ENCODE measurements at places on chromosomes 13 and 19. TPM values are rescaled to one million over a fixed set of nuclear protein-coding genes. Genes with fewer than 3 reads are reported as not detected.

Gene KLHL26
- 7.8 TPM for total RNA-seq

Gene ZNF628
- total RNA-seq = 5.3 TPM

Gene KEAP1
- total RNA-seq = 53.5 TPM

DNA sequence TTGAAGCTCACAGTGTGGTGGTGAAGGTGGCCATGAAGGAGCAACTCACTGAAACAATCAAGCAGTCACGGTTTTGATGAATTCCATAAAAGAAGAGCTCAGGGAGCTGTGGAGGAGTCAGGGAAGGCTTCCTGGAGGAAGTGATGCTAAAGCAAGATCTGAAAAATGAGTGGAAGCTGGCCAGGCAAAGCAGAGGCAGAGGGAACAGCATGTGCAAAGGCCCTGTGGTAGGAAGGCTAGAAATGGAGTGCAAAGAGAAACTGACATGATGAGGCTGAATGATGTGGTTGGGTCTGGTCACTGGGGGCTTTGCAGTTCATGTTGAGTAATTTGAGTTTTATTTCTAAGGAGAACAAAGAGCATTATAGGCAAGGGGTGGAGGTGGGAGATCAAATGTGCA lies 6.9 kb downstream of the ADGRE1 start:
- DNase-seq = no peak

DNA sequence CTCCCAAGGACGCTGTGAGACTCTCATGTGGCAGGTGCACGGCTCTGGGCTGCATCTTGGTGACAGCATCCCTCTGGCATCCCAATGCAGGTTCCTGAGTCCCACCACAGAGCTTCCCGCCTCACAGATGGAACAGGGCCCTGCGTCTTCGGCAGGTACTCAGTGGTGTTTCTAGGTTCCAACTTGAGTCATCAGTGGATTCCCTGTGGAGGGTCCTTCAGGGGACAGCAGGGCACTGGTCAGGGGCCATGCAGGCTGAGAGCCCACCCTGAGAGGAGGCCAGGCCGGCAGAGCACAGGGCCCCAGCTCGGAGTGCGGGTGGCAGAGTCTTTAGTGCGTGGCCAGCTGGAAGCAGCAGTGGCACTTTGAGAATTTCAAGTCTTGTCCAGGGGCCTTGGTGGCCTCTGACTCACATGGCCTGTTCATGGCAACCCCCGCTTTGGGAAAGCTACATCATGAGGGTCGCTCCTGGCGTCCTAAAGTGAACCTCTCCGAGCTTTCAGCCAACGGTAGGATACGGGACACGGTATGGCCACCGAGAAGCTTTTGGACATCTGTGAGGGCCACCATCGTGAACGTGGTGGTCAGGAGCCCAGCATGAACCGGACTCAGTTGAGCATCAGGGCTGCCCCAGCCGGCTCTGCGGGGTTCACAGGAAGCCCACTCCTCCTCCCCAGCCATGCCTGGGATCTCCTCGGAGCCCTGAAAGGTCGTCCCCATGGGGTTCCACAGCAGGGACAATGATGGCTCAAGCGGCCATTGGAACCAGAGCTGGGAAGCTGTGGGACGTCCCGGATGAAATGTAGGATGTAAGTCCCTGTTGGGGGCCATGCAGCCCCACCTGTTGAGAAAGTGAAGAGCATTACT lies 72.0 kb upstream of the MCF2L start:
- DNase-seq = no peak

Measured in left cardiac atrium (tissue), 4 donors.